ENCODE measurements at places on chromosomes 2 and 18. TPM values are rescaled to one million over a fixed set of nuclear protein-coding genes. Genes with fewer than 3 reads are reported as not detected.

The RUFY4 gene
- total RNA-seq = not detected

The MYO5B gene
- not detected for total RNA-seq

The SNORC gene
- not detected for total RNA-seq

The AFF3 gene
- total RNA-seq = 0.32 TPM

The SLC5A7 gene
- not detected for total RNA-seq

The SF3B6 gene
- total RNA-seq = 121 TPM

The NR4A2 gene
- 3.1 TPM for total RNA-seq

The KHK gene
- total RNA-seq = not detected

The CAPN14 gene
- total RNA-seq = 1.1 TPM

The ELOA2 gene
- total RNA-seq = not detected

The GPAT2 gene
- total RNA-seq = 8.5 TPM

The GAL3ST2 gene
- total RNA-seq = not detected

The CGREF1 gene
- total RNA-seq = 28.2 TPM

The TEX261 gene
- 46.4 TPM for total RNA-seq

The MC5R gene
- total RNA-seq = not detected

The RFTN2 gene
- total RNA-seq = 0.72 TPM

The SCN7A gene
- total RNA-seq = under 0.01 TPM

The METTL8 gene
- 23.7 TPM for total RNA-seq

The MTX2 gene
- 41.0 TPM for total RNA-seq

The EMILIN1 gene
- 388 TPM for total RNA-seq

The UGT1A8 gene
- not detected for total RNA-seq

The ABCG8 gene
- total RNA-seq = not detected

The CCDC121 gene
- total RNA-seq = 1.6 TPM

The COLEC11 gene
- 25.6 TPM for total RNA-seq

The GAD1 gene
- not detected for total RNA-seq

The SLC35F5 gene
- 60.1 TPM for total RNA-seq

The SNED1 gene
- 84.5 TPM for total RNA-seq

The IL18RAP gene
- total RNA-seq = under 0.01 TPM

The UGT1A1 gene
- total RNA-seq = not detected

The TTLL4 gene
- 43.9 TPM for total RNA-seq

The GNLY gene
- not detected for total RNA-seq

The PARD6G gene
- 1.1 TPM for total RNA-seq

The PDE1A gene
- 206 TPM for total RNA-seq

The STRADB gene
- 37.3 TPM for total RNA-seq

The ALPP gene
- total RNA-seq = not detected

The ACKR3 gene
- 13.3 TPM for total RNA-seq

The MARCHF4 gene
- total RNA-seq = 4.7 TPM
